ENCODE measurements at places on chromosomes 12 and 14.

GRCh38 chr12:89787763-89788162, 79.1 kb upstream of the ATP2B1 start:
- no peak for DNase-seq

DNA sequence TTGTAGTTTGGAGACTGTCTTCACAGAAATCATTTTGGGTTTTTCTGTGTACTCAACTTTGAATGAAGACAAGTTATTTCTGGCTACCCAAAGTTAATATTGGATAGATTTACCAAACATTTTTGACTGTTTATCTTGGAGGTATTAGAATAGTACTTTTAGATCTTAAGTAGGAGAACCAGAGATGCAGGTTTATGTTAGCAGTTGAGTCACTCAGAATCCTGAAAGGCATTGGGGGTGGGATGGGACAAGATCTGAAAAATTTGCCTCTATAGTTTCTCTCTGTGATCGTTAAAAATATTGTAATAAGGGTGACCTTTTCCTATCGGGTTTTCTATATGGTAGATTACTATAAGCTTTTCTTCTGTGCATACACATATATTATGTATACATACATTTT, 112.3 kb downstream of the TTC6 start:
- no peak for DNase-seq

- no peak for DNase-seq
Observed at GRCh38 chr14:33925235-33925634, 25.6 kb downstream of the EGLN3 start.

DNA sequence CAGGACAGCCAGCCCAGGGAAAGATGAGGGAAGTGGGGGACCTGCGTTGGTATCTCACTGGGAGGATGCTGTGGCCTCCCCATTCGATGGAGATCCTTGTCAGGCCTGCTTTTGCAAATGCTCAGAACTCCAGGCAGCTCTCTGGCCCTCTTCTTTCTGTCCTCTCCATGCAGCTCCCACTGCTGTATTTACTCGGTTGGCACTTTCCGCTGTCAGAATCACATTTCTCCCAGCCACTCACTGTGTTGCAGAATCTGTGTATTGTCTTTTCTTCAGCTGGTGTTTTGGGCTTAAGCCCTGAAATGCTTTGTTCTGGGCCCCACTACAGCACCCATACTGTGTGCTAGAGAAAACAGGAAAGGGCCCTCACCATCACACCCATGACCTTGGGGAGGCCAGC, 401.1 kb downstream of the RGS6 start:
- DNase-seq = no peak

DNA sequence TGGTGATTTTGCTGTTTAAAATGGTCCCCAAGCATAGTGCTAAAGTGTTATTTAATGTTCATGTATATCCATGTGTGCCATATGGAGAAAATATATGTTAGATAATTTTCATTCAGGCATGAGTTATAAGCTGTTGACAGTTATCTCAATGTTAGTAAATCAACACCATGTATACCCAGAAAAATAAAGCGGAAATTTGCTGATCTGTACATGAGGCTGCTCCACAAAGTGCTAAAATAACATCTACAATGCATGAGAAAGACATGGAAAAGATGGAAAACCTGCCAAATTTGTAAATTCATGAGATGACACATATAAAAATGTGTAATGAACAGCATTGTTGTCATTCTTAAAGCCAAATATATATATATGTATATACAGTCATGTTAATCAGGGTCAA, 1199.2 kb downstream of the FSCB start:
- DNase-seq = no peak

DNA sequence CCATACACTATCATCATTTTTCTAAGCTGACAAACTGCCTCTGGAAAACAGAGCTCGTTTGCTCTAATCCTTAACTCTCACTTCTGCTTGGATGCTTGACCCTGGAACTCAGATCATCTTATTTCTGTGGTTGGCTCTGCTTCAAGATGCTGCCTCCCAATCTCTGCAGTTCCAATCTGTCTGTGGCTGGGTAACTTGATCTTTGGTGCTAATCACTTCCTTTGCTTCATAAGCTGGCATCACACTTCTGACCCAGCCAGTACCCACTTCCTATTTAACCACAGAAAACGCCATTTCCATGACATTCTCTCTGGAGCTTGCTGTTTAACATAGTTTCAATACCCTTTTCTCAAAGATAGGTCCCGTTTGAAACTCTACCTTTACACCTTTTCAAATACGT, 254.2 kb downstream of the ACSS3 start:
- no peak for DNase-seq

DNA sequence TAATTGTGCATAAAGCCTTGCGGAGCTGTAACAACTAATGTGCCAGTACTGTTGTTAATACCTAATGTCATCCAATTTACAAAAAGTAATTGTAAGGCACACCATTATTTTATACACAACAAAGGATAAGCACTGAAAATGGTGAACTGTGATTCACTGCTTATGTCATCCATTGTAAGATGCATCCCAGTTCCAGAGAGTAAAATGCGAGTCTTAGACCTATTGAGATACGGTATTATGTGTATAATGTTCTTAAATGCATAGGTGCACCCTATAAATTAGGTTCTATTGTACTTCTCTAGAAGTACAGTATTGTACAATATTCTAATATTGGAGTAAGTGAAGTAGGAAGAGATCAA, 406 bp downstream of the PARP2 start:
- DNase-seq = no peak

DNA sequence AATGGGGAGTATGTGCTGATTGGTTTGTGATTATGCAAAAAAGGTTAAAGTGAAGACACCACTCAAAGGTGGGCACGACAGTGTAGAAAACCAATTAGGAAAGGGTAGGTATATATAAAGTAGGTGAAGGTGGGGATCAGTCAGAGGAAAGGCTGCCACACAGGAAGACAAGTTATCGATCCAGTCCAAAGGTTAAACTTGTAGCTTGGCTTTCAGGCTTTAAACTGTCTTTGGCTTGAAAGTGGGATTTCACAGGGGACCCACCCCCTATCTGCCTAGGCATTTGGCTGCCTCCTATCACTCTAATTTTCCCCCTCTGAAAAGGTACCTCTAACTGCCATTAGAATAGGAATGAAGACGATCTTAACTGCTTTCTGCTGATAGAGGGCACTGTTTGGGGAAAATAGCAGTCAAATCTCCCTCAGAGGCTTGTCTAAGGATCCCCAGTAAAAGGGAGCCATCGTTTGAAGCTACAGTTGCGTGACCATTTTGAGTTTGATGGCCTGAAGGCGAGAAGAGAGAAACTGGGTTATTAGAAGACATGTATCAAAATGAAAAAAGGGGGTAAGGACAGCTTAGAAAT, 250.2 kb downstream of the GPHN start:
- no peak for DNase-seq

DNA sequence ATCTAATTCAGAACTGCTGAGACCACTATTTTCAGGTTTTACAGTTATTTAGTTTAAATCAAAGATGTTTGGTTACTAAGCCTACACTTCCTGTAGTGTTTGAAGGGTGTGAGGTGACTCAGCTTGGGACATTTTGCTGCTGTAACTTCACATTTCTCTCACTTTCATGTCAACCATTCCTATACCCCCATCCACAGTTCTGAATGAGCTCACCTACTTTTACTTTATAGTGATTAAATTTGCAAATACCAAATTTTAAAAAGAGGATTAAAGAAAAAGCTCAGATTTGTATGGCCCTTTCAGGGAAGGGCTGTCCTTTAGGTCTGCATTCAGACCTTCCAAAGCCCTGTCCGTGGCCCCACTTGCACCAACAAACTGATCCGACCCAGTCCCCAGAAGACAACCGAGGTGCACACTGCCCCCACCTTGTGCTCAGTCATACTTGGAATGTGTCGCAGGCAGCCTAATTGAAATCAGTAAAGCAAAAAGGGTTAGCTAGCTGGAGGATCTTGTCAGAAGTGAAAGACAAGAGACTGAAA, 174.4 kb downstream of the MON2 start:
- no peak for DNase-seq

GRCh38 chr12:70784042-70784668, 136.4 kb downstream of the PTPRR start:
- no peak for DNase-seq

DNA sequence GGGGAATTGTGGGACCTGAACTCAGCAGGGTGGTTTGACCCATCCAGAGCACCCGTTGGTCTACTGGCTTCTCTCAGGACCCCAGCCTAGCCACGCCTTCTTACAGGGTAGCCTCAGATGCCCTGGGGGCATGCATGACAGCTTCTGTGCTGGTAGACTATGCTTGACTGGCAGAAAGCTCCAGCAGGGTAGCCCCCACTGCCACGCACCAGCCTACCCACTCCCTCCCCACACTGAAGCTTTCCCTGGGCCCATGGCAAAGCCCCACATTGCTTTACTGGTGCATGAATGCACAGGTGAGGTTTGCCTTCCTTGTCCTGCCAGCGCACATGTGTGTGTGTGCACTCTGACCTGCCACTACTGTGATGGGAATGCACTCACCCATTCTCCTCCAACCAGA, 772.2 kb downstream of the LRFN5 start:
- DNase-seq = no peak

- DNase-seq = no peak
Observed at GRCh38 chr12:23169012-23169695, 544.2 kb downstream of the ETNK1 start.

DNA sequence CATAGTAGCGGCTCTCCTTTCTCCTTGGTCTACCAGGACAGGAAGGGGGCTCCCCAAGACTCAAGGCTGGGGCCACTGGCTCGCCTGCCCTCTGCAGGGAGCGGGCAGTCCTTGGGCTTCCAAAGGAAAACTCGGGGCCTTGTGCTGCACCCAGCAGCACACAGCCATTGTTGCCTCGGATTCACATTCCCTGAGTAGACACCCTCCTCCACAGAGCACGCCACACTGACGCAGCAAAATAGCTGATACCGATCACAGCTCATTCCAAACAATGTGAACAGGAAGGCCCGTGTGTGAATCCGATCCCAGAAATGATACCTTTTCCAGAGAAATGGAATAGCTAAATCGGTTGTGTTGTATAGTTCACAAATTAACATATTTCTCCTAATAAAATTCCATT, 65.1 kb upstream of the DYNC1H1 start:
- no peak for DNase-seq

DNA sequence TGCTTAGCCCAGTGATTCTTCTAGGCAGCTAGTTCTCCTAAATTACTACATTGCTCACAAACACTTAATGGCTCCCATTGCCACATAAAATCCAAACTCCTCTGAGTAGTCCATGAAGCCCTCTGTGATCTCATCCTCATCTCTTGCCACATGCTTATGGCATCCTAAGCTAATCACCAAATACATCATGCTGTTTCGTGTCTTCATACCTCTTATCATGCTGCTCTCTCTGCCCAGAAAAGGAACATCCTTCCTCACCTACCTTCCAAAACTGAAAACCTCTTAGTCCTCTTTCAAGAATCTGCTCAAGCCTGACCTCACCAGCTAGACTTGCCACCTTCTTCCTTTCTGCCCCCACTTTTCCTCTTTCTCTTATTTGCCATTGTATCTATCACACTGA, 108.5 kb downstream of the DUSP6 start:
- DNase-seq = no peak

GRCh38 chr12:41881891-41882805, 262.5 kb downstream of the GXYLT1 start:
- DNase-seq = no peak

DNA sequence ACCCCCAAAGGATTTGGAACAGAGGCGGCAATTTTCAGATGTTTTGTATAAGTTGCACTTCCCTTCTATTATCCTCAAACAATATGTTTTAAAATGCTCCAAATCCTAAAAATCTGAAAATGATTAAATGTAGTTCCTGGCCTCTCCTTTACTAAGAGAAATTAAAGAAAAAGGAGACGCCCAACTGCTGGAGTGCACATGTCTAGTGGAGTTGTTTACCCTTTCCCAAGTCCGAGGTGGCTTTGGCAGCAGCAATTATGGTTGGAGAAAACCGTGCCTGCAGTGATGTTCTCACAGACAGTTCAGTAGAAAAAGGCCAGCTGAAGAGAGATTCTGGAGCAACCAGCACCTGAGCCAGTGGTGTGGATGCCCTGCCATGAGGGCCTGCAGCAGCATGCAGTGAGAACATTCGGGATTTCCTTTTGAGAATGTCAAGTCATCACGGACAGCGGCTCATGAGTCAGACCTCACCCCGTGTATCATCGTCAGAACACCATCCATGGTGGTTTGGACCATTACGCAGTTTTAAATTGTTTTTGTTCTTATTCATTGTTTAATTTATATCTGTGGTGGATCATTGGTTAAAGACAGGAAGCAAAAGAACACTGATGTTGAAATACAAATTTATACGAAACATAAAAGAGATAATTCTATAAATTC, 179.0 kb upstream of the KRR1 start:
- DNase-seq = no peak

- DNase-seq = no peak
Observed at GRCh38 chr12:124599074-124599999, 31.9 kb upstream of the NCOR2 start.

DNA sequence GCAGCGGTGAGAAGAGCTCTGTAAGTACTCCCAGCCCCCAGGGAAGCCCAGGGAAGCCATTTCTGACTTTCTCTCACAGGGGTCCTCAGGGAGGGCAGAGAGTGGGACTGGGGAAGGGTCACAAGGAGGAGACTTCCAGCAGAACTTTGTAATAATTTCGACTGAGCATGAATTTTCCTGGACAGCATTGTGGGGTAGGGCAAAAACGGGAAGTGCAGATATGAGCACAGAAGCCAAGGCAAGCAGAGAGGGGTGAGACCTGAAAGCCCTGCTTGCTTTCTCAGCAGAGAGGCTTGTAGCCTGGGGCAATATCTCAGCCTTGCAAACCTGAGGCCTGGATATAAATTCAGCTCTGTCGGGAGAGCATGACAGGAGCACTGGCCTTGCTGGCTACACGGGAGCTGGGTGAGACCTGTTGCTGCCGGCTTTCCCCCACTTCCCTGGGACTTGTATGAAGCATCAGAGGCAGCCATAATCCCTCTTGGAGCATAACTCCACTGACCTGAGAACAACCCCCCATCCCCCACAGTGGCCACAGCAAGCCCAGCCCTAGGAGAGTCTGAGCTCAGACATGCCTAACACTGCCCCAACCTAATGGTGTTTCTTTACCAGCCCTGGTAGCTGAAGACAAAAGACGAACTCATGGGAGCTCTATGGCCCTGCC, 9.8 kb upstream of the IQSEC3 start:
- no peak for DNase-seq

DNA sequence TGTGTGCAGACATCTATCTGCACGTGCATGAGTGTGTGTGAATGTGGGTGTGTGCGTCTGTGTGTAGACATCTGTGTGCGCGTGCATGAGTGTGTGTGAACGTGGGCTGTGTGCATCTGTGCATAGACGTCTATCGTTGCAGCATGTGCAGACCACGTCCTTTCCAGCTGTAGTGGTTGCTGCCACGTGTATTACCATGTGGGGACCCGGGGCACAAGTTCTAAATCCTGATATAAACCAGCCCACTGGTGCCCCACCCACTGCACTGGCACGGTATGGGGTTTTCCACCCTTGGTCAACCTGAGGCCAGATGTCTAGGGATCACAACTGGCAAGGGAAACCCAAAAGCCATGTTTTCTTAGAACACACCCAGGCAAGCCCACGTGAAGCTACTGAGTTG, 197.0 kb downstream of the ANO2 start:
- DNase-seq = no peak

Measured in left colon (tissue), 2 donors.